ENCODE measurements at places on chromosomes 2 and 18.

GRCh38 chr2:134282629-134283400 is 28.9 kb downstream of the MGAT5 start:
- DNase-seq, result no peak

GRCh38 chr18:28198620-28199019 is 21.7 kb upstream of the CDH2 start:
- no peak for DNase-seq

- no peak for DNase-seq
Measured at GRCh38 chr2:208006337-208006736, 19.0 kb downstream of the PLEKHM3 start.

DNA sequence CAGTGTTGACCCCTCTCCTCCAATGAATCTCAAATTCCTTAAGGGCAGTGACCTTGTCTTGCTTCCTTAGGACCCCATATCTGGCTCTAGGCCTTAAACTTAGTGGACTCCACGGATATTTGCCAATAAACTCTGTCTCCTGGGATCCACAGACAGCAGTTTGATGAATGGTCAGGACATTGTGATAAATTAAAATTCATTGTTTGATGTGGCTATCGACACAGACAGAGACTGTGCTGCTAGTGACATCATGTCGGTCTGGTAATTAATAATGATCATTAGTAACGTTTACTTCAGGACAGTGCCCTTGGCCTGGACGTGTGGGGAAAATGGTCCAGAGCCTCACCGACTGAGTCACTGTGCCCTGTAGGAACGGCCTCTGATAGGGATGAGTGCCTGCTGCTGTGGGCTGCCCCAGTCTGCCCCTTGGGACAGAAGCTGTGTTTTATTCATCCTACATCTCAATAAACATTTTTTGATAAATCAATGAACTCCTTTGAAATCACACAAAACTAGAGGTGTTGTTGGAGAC is 5.2 kb upstream of the SLC35F6 start:
- DNase-seq, result no peak

GRCh38 chr2:231530099-231531011 is at the start of gene NMUR1:
NMUR1 (minus strand) TSS chr2:231530445; CDS start chr2:231530361, 84 bp downstream.
- DNase-seq, result peak; percentile 70

DNA sequence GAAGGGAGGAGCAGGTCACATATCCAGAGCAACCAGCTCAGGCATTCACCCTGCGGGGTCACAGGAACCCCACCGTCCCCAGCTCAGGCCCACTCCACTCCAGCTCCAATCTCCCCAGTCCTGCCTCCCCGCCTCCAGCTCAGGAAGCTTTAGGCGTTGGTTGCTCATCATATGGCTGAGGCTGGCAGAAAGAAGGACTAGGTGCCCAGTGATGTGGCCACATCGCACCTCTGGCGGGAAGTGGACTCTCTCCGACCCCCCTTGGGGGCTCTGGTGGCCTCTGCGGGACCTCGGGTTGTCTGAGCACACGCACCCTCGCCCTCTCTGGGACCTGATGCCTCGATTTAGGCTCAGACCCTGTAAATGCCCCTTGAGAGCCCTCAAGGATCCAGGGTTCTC is 187.7 kb downstream of the ZFP36L2 start:
- DNase-seq, result peak; percentile 24

GRCh38 chr2:208064220-208064961 is 39.1 kb upstream of the PLEKHM3 start:
- DNase-seq, result no peak

GRCh38 chr2:9631878-9632700 is 1.3 kb upstream of the YWHAQ start:
- DNase-seq, result no peak

DNA sequence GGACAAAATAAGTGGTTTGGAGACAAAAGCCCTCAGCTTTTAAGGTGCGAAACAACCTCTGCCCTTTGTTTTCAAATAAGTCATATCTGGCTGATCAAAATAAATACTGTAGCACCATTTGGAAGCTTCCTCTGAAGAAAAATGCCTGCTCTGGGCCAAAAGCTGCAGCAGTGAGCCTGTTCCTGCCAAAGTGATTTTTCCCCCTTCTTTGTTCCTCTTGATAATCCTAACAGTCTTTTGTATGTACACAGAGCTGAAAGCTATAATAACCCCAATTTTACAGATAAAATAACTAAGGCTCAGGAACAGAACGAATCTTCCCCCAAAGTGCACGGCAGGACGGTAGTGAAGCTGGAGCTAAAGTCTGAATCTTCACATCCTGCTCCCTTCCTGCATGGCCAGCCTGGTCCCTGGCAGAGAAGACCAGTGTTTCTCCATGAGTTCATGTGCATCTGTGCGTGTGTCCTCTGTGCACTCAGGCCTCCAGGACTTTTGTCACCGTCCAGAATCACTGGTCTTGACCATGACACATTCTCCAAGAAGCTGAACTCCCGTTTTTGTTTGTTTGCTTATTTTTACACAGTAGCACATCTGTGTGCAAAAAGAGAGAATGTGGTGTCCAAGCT is 2114.1 kb upstream of the PIK3C3 start:
- no peak for DNase-seq
